ENCODE measurements at places on chromosomes 6 and 20.
A peak's percentile ranks its signal among the peaks of the same experiment; 100 is the strongest.

DNA sequence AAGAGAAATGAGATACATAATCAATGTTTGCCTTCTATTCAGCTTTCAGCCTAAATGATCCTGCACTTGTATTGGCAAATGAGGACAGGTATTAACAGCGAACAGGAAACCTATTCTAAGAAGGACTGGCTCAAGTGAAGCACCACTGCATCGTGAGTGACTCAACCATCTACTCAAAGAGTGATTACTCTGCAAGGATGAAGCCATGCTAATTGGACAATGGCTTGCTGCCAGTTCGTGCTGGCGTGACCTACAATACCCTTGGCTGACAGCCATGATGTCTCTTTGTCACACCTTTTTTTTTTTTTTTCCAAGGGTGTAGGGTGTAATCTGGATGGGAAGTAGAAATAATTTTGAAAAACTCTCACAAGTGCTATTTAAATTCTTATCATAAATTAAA, 104.9 kb downstream of the GJA10 start:
- no peak for DNase-seq

- no peak for DNase-seq
Observed at GRCh38 chr20:58340853-58341252, 31.3 kb downstream of the RAB22A start.

GRCh38 chr6:170296423-170296745, 5.5 kb upstream of the DLL1 start:
- no peak for DNase-seq

GRCh38 chr20:48414786-48415185, 413.0 kb downstream of the PREX1 start:
- DNase-seq = no peak

GRCh38 chr6:53795702-53796450, 1.1 kb downstream of the LRRC1 start:
- no peak for DNase-seq

DNA sequence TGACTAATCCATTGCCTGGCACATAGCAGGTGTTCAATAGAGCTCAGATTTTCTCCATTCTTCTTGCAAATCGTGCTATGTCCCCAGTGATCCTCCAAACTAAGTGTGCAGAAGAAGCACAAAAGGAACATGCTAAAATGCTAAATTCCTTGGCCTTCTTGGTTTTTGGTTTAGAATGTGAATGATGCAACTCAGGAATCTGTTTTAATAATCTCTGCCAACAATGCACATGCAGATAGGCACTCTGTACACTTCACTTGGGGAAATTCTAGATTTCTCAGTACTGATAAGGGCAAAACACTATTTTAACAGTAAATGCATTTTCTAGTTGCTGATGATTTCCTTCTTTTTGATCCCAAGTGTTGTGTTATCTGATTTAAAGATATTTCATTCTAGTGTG, 35.2 kb downstream of the SLC22A1 start:
- DNase-seq = no peak

- no peak for DNase-seq
Observed at GRCh38 chr20:3651204-3651962, 11.8 kb downstream of the GFRA4 start.

DNA sequence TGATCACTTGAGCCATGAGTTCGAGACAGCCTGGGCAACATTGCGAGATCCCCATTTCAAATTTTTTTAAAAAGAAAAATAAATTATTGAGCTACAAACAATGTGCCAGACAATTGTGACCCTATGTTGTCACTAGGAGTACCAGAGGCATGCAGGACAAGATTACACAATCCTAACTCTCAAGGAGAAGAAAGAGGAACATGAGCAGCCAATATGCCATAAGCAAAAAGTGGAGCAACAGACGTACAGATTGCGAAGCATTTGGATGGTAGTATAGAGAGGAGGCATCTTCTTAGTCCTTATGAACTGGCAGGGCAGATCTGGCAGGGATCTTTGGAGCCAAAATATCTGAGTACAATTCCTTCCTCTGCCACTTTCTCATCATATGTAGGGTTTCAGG, 156.4 kb downstream of the OR2B2 start:
- no peak for DNase-seq

GRCh38 chr6:121093928-121094327, 240.4 kb downstream of the TBC1D32 start:
- no peak for DNase-seq

DNA sequence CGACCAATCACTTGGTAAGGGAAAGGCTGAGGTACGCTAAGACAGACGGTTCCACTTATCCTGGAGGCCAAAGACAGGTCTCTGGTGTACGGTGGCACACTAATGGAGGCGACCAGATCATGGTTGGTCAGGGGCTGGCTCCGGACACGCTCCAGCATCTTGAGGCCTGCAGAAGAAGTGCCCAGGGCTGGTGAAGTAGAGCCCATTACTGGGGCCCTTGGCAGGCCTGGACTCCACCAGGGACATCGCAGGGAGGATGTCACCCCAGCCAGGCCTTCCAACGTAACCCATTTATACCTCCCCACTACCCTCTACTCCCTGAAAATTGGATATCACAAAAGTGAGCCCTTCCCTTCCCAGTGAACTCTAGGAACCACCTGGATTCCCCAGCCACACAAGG, 16.2 kb downstream of the KHDC1L start:
- no peak for DNase-seq

- DNase-seq = no peak
Observed at GRCh38 chr20:42790111-42790510, 399.6 kb downstream of the PTPRT start.

GRCh38 chr20:21125849-21126580, at the start of gene KIZ:
KIZ (plus strand) TSS chr20:21126082; CDS start chr20:21126116, 34 bp downstream.
- peak; percentile 85 for DNase-seq

GRCh38 chr20:48550814-48551213, 277.0 kb downstream of the PREX1 start:
- no peak for DNase-seq

- DNase-seq = no peak
Observed at GRCh38 chr6:111356551-111356950, 126.5 kb downstream of the REV3L start.

DNA sequence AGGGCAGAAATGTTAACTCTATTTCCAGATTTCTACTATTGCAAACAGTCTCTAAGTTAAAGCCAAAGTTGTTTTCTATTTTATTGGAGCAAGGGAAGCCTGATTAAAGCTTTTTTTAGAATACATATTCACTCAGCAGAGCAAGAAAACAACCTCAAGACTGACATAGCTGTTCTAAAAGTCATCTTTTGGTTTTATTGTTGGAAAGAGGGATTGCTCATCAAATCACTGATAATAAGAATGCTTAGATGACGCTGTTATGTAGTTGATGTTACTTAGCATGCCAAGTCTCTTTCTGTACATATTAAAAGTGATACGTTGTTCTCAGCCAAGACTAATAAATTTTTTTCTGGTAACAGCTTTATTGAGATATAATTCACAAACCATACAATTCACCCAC, 172.6 kb upstream of the LAMA2 start:
- DNase-seq = no peak

- no peak for DNase-seq
Observed at GRCh38 chr6:168341280-168341900, 21.8 kb upstream of the DACT2 start.

GRCh38 chr6:89562093-89562973, 76.2 kb downstream of the LYRM2 start:
- no peak for DNase-seq

- DNase-seq = no peak
Observed at GRCh38 chr20:51767867-51768758, at the start of gene ATP9A. ATP9A (minus strand) TSS chr20:51768390; CDS start chr20:51768369, 21 bp downstream.

GRCh38 chr6:53284901-53285300, 63.8 kb downstream of the ELOVL5 start:
- DNase-seq = no peak

GRCh38 chr20:50550531-50550930, 40.3 kb downstream of the PTPN1 start:
- DNase-seq = no peak

DNA sequence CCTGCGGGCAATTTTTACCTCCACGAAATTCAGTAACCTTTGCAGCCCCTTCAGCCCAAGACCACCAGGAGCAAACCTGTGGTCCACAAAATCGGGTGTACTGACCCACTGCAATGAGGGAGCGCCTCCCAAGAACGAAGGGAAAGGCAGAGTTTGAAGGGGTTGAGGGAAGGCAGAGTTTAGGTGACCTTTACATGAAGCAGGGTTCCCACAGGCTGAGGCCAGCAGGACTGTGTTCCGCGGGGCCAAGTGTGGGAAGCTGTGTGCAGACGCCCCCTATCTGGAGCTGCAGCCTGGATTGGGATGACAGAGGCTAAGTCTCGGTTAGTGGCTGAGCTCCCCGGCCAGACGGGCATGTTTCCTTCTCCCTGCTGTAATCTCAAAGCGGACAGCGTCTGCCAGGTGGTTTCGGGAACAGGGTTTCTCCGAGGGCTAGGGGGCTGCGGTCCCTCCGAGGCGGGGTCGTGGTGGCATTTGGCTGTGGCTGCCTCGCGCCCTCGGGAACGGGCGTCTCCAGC, 826 bp upstream of the PYGB start:
- no peak for DNase-seq

- no peak for DNase-seq
Observed at GRCh38 chr20:309306-309840, 12.0 kb downstream of the ZCCHC3 start.

GRCh38 chr6:40343877-40344565, 243.1 kb downstream of the LRFN2 start:
- DNase-seq = no peak

DNA sequence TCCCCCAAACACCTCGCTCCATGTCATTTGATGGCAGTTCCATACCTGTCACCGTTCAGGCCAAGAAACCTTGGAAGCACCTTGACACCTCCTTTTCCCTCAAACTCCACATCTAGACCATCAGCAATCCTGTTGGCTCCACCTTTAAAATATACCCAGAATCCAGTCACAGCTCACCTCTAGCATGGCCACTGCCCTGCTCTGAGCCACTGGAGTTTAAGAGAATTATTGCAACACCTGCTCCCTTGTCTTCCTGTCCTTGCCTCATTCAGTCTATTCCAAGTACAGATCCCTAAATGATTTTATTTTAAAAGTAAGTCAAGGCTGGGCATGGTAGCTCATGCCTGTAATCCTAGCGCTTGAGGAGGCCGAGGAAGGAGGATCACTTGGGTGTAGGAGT, 11.6 kb upstream of the TRIB3 start:
- DNase-seq = no peak

GRCh38 chr6:127100510-127101140, 17.8 kb upstream of the RSPO3 start:
- no peak for DNase-seq

- no peak for DNase-seq
Observed at GRCh38 chr6:24273096-24273870, 84.6 kb downstream of the DCDC2 start.

- DNase-seq = peak; percentile 5
Observed at GRCh38 chr6:167946007-167946406, 51.5 kb upstream of the KIF25 start.

- DNase-seq = no peak
Observed at GRCh38 chr6:15368186-15368585, 122.3 kb downstream of the JARID2 start.

- no peak for DNase-seq
Observed at GRCh38 chr6:56419191-56419590, 171.8 kb upstream of the COL21A1 start.

- no peak for DNase-seq
Observed at GRCh38 chr6:85472744-85473143, 22.9 kb downstream of the NT5E start.

- no peak for DNase-seq
Observed at GRCh38 chr6:4466261-4466660, 309.9 kb upstream of the CDYL start.

DNA sequence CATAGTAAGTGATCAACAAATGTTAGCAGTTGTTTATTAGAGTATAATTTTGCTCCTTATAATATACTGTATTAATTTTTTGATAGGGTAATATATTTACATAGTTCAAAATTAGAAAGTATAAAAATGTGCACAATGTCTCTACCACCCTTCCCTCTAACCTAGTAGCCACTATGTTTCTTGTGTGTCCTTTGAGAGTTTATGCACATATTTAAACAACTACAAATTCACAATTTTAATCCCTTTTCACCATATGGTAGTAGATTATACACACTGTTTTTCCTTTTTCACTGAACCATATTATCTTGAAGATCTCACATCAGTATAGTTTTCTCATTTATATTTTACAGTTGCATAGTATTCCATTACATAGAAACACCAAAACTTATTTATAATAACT, 194.9 kb downstream of the ASCC3 start:
- DNase-seq = no peak

- DNase-seq = no peak
Observed at GRCh38 chr20:23509247-23509913, 18.5 kb downstream of the CST8 start.

DNA sequence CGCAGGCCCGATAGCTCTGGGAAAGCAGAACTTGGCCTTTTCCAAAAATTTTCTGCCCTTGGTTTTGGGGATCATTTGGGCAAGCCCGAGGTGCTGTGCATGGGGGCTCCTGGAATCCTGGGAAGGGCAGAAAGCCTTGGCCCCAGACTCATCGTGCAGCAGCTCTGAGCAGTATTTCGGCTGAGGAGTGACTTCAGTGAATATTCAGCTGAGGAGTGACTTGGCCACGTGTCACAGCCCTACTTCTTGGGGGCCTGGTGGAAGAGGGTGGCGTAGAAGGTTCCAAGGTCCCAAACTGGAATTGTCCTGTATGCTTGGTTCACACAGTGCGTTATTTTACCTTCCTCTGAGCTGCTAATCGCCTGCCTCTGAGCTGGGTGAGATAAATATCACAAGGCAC, 1.1 kb upstream of the BMP2 start:
- no peak for DNase-seq

- no peak for DNase-seq
Observed at GRCh38 chr20:63945031-63945658, 11.1 kb downstream of the UCKL1 start.

- DNase-seq = no peak
Observed at GRCh38 chr6:23890543-23891227, 235.3 kb upstream of the NRSN1 start.

- no peak for DNase-seq
Observed at GRCh38 chr6:66103354-66103753, 396.3 kb upstream of the EYS start.

DNA sequence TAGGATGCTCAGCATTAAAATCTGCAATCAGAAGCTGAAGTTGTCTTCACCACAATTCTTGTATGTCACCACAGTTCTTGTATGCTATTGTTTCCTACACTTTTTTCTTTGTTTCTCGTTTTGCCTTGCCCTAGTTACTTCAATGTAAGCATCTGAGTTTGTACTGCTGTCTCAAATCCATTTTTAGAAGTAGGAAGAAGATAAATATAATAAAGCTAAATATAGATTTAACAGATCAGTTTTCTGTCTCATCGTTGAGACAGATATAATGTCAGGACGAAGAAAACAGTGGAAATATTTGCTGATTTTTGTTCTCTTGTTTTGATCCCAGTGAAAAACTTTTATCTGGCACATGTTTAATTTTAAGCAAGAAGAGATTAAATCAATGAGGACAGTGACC, 318.0 kb downstream of the QKI start:
- no peak for DNase-seq

DNA sequence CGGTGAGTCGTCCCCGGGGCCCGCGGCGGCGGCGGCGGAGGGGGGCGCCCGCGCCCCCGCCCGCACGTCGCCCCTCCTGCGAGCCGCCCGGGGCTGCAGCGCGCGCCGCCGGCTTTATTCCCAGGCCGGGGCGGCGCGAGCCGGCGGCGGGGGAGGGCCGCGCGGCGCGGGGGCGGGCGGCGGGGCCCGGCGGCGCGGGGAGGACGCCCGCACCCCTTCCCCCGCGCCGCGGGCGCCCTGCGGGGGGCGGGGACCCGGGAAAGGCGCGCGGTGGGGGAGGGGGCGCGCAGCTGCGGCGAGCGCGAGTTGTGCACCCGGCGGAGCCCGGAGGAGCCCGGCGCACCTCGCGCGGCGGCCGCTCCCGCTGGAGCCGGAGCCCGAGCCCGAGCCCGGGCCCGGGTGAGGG, 646 bp downstream of the HMGA1 start:
- no peak for DNase-seq

Data from CMK (cell line).